ENCODE measurements at places on chromosomes 12 and 14.
A peak's percentile ranks its signal among the peaks of the same experiment; 100 is the strongest.

GRCh38 chr14:24852312-24853060 is 197.5 kb downstream of the STXBP6 start:
- no peak for DNase-seq

GRCh38 chr12:27508736-27509431 is 15.1 kb upstream of the PPFIBP1 start:
- DNase-seq, result no peak

DNA sequence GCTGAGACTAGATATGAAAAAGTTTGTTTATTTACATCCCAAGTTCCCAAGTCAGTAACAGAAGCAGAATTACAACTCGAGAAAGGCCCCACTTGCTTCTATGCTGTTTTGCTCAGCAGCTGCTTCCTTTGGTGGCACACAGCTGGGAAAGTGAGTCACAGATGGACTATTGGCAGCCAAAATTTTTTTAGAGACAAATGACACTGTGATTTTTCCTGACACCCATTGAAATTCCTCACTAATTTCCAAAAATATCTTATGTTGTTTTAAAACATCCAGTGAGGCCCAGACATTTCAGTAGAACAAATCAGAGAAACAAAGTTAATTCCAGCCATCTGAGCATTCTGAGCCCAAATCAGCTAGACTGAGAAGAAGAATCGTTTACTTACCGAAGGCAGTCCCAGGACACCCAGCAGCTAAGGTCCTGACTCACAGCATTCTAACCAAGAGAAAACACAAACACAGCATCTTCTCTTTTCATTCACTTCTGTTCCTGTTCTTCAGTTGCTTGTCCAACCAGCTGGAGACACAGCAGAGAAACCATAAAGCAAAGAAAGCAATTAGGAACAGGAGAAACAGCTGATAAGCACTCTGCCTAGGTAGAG is 188.3 kb downstream of the DAD1 start:
- no peak for DNase-seq

- no peak for DNase-seq
These were observed 443.3 kb downstream of the ADAMTS20 start for GRCh38 chr12:43108656-43109055.

DNA sequence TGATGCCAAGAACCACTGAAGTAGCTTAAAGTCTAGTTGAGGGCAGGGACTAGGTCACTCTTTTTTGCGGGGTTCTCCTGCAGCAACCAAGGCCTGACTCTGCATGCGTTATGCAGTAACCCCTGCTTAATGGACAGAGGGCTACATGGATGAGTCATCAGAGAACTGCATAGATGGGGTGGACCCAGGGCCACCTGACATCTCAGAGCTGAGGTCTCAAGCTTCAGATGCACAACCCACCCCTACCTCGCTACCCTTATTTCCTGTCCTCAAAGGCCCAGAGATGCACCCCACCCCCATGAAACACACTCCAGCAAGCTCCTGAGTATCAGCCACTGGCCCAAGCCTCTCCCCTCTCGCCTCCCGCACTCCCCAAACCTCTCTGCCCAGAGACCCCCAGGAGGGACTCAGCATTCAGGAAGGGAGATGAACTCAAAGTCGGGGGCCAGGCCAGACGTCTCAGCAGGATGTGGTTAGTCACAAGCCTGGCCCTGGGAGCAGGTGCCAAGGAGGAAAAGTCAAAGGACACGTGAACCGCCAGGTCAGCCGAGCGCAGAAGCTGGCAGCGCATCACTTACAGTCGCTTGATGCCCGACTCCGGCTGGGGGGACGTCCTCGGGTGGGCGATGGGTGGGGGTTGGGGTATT is 25.8 kb downstream of the SNRNP35 start:
- no peak for DNase-seq

DNA sequence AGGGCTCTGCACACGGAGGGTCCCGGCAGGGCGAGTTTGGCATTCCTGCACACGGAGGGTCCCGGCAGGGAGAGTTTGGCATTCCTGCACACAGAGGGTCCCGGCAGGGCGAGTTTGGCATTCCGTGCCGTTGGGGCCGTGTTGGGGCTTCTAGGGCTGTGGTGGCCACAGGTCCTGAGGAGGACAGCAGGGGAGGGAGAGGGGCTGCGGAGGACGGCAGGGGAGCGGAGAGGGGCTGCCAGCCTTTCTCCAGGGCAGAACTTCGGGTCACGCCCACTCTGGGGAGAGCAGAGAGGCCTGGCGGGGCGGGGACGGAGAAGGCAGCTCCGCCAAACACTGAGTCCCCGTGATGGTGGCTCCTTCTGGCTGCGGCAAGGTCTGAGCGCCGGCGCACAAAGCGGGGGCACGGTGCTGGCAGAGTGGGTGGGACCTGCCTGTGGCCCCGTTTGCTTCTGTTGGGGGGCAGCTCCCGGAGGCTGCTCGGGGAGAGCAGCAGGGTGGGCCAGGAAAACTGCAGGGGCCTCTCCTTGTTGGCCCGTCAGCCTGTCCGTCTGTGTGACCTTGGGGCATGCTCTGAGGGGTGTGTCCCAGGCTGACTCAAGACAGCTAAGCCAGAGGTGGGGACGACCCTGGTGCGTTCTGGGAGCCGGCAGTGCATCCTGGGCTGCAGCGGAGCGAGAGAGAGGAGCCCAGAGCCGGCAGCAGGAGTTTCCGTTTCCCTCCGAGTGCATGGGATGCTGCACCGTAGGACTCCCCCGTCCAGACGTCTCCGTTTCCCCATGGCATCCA is 60.2 kb downstream of the LRCOL1 start:
- DNase-seq, result no peak

- DNase-seq, result no peak
These were observed 46.7 kb downstream of the EML5 start for GRCh38 chr14:88746052-88746451.

DNA sequence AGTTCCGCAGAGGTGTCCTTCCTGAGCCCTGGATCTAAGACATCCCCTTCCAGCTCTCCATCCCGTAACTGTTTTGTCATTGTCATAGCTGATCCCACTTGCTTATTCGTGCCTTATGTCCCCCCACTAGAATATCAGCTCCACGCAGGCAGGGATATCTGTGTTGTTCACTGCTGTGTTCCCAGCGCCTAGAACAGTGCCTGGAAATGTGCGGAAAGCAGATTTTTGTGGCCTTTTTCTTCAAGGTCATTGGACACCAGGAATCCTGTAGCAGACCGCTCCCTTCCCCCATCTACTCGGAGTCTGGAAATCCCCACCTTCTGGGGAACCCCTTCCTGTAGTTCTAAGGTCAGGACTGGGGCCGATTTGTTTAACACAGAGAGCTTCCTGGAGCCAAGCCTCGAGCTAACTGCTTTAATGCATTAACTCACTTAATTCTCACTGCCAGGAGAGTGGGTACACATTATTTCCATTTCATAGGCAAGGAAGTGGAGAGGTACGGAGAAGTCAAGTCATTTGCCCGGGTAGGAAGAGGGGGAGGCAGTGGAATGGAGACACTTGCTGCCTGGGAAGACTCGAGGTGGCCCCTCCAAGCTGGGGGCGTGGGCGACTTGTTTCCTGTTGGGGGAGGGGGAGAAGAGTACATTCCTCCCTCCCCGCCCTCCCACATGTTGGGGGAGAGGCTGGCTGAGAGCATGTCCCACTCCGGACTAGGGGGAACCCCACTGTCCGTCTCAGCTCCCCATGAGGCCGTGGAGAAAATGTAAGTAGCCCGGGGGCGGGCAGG is 1.2 kb upstream of the SH2B3 start:
- DNase-seq, result peak; percentile 86

GRCh38 chr14:73441286-73441685 is 17.1 kb downstream of the NUMB start:
- no peak for DNase-seq

DNA sequence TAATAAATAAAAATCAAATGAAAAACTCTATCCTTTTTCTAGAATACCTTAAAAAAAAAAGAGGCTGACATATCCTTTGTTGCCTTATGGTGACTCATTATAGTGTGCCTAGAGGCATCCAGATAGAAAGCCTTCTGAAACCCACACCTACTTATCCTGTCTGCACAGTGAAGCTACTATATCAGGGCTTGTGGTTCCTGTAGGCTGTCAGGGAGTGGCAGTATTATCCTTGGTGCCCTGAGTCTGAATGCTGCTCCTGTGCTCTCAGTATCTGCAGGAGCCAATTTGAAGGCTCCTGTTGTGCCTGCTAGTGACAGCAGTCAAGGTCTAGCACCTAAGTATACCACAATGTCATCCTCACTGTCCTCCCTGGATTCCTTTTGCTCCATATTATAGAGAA is 168.4 kb upstream of the AVPR1A start:
- no peak for DNase-seq

DNA sequence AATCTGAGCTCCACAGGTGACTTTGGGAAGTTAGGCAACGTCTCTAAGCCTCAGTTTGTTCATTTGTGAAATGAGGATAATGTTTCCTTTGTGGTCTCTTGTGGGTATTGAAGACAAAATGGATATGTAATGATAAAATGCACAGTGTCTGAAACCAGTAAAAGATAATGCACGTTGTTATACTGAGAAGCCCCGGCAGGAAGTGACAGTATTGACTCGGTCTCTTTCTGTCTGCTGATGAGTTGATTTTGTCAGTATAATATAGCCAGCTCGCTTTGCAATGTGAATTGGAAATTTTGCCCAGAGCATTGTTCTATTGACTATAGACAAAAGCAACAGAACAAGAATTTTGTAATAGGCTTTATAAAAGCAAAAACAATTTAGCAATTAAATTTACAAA is 49.2 kb upstream of the SLC38A1 start:
- no peak for DNase-seq

- no peak for DNase-seq
These were observed 21.6 kb upstream of the ESRRB start for GRCh38 chr14:76354310-76354709.

DNA sequence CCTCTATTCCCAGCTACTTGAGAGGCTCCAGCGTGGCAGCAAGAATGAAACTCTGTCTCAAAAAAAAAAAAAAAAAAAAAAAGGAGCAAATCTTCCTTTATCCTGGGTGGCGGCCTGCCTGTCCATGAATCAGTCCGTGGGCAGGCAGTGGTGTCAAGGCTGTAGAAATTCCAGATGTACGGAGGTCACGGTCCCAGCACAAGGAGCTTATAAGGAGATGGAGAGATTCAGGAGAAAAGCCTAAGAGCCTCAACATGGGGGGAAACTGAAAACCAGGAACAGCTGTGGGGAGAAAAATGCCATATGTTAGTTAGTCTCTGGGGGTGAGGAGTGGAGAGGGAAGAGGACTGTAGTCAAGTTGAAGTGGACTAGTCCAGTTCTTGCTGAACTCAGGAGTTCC is 130.5 kb upstream of the CRY1 start:
- no peak for DNase-seq

- no peak for DNase-seq
These were observed 18.4 kb upstream of the PRPF39 start for GRCh38 chr14:45065540-45065939.

- no peak for DNase-seq
These were observed 240.5 kb upstream of the DAAM1 start for GRCh38 chr14:58947814-58948445.

DNA sequence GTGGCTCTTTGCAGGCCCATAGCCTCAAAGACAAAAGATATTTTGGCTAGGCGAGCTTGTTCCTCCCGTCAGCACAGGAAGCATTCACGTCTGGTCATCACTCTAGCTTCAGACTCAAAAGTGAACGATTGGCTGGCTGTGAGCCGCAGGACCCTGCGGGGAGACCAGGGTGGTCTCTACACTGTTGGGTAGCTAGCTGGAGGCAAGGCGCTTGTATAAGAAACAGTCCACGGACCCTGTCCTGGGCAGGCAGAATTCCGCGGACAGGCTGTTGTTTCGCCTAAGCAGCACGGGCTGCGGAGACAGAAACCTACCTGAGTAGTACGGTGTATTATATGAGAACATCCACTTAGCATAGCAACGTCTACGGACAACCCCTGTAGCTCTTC is 29.6 kb downstream of the WBP11 start:
- DNase-seq, result peak; percentile 66

- no peak for DNase-seq
These were observed 62.7 kb downstream of the FERMT2 start for GRCh38 chr14:52888159-52888558.

- DNase-seq, result no peak
These were observed 8.7 kb downstream of the DNAI7 start for GRCh38 chr12:25186038-25186787.

DNA sequence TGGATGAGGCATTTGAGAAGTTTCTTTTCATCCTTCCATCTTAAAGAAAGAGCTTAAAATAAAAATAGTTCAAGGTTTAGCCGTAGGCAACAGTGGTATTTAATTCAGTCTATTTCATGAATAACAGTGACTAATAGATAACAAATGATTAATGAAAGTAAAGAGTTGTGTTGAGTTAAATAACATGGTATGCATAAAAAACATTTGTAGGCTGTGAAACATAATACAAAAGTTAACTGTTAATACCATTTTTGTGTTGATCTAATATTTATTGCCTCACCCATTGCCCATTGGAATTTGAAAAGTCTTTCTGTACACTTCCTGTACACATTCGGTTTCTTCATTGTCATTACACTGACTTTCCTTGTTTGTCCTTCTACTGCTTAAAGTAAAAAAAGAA is 108.6 kb upstream of the PDE3A start:
- no peak for DNase-seq

GRCh38 chr14:77212943-77213678 is 31.5 kb downstream of the TMEM63C start:
- peak; percentile 69 for DNase-seq

- DNase-seq, result no peak
These were observed 10.7 kb downstream of the PRKCH start for GRCh38 chr14:61331992-61332657.

DNA sequence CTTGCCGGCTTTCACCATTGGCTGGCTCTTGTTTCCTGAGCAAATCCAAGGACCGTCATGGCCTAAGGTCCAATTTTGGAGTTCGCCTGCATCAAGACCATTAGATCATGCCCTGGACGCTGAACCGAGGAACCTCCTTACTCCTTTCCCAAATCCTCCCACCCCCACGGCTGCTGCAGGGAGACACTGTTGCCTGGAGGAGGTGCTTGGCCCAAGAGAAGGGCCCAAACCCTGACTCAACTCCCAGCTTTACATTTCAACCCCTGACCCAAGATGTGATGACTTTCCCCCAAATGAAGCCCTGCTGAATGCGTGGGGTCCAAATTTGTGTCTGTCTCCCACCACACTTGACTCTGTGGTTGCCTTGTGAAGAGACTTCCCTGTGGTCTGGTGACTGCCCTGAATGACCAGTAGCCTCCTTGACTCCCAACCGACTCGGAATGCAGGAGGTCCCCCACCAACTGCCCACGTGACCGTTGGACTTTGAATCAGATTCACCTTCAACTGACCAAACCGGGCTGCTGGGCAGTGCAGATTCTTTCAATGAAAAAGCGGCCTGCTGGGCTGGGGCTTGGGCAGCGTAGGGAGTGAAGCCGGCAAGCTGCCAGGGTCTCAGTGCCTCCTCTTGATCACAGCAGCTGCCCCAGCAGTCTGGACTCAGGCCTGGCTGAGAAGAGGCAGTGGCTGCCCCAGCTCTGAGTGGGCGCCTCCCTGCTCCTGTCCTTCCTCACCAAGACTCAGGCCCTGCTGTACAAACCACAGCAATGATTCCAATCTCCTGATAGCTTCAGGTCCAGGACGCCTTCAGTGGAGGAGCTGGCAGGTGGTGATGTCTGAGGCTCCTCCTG is 46.7 kb upstream of the OASL start:
- no peak for DNase-seq

GRCh38 chr12:8780389-8780788 is 42.0 kb upstream of the A2ML1 start:
- no peak for DNase-seq

- DNase-seq, result no peak
These were observed 5.2 kb upstream of the SLC8B1 start for GRCh38 chr12:113340061-113340460.

GRCh38 chr12:55933799-55934742 is 3.1 kb downstream of the DGKA start:
- no peak for DNase-seq
